Upper lobe of right lung (tissue), 1 donor: ENCODE measurements at places on chromosomes 13 and 19.

GRCh38 chr19:35330475-35330874 lies 1.5 kb downstream of the CD22 start:
- no peak overlapping the region for H3K27ac ChIP-seq
- no peak overlapping the region for H3K4me3 ChIP-seq
- no peaks in the 10 kb centered on the region for H3K36me3 ChIP-seq
- no peaks in the 10 kb centered on the region for H3K4me1 ChIP-seq

DNA sequence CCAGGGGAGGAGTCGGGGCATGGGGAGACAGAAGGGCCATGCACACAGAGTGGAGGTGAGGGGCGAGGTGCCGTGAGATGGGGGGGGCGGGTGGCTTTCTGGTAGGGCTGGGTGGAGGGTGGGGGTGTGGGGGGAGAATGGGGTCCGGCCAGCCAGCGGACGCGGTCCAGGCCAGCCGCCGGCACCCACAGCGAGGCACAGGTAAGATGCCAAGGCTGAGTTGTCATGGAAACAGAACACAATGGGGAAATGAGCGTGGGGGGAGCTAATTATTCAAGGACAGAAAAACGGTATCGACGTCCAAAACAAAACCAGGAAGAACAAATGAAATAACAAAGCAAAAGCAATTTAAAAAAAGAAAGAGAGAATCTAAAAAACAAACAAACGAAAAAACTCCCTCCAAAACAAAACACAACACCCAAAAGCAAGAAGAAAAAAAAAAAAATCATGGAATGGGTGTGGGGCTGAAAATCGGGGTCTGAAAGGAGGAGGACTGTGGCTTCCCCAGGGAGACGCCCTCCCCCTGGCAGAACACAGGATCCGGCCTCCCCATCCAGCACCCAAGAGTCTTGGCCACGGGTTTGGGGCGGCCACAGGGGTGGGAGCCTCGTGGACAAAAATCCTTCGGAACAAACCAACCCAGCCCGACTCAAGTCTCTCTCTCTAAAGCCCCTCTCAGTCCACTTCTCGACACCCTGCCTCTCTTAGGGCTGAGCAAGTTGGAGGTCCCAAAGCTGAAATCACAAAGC lies 92.5 kb downstream of the PTPRS start:
- H3K36me3 ChIP-seq = no peaks in the 10 kb centered on the region
- no peaks in the 10 kb centered on the region for H3K27me3 ChIP-seq
- H3K27ac ChIP-seq = no peak overlapping the region
- no peak overlapping the region for H3K4me3 ChIP-seq

- no peaks in the 10 kb centered on the region for H3K27me3 ChIP-seq
- H3K27ac ChIP-seq = peak overlapping the region; percentile 74
- peaks cover 35% of the 10 kb centered on the region for H3K4me1 ChIP-seq
- H3K4me3 ChIP-seq = peak overlapping the region; percentile 94
- DNase-seq = no peak
Observed at GRCh38 chr19:29943615-29944014, 1.6 kb downstream of the URI1 start.

GRCh38 chr13:42101821-42102585 lies 53.6 kb downstream of the DGKH start:
- H3K27ac ChIP-seq = no peak overlapping the region
- no peak for DNase-seq
- no peaks in the 10 kb centered on the region for H3K27me3 ChIP-seq
- no peak overlapping the region for H3K4me3 ChIP-seq
- peaks cover 13% of the 10 kb centered on the region for H3K4me1 ChIP-seq

DNA sequence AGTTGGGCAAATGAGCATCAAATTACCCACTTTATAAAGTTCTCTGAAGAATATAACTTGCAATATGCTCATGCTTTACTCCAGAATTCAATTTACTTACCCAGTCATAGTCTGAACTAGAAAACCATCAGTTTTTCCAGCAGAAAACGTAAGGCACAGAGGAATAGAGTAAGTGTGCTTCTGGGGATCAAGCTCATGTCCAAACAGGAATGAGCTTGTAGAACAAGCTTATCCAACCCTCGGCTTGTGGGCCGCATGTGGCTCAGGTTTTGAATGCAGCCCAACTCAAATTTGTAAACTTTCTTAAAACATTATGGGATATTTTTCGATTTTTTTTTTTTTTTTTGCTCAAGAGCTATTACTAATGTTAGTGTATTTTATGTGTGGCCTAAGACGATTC lies 308.5 kb upstream of the KLF12 start:
- H3K27me3 ChIP-seq = no peaks in the 10 kb centered on the region
- no peaks in the 10 kb centered on the region for H3K36me3 ChIP-seq
- no peak overlapping the region for H3K27ac ChIP-seq
- no peaks in the 10 kb centered on the region for H3K4me1 ChIP-seq
- no peak for DNase-seq

DNA sequence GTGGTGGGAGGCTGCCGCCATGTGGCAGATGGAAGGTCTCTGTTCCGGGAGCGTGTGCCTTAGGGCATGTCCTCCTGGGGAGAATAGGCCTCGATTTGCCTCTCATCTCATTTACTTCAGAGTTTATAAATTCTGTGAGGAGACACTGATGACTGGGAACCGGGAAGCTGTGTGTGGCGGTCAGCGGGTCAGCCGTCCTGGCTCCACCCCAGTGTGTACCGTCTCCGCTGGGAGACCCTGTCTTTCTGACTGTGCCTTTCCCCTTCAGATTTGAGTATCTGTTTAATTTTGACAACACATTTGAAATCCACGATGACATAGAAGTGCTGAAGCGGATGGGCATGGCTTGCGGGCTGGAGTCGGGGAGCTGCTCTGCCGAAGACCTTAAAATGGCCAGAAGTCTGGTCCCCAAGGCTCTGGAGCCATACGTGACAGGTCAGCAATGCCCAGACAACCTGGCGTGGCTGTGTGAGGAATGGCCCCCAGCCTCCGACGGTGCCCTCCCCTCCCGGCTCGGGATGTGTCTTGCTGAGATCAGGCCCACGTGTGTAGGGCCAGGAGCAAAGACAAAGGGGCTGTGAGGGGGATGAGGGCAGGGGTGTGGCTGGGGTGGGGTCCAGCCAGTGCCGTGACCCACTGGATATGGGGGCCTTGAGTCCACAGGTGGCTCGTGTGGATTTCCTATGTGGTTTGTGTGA lies 21.6 kb downstream of the ATP4B start:
- no peak overlapping the region for H3K4me3 ChIP-seq
- H3K4me1 ChIP-seq = no peaks in the 10 kb centered on the region
- peak; percentile 40 for DNase-seq
- H3K27ac ChIP-seq = no peak overlapping the region

DNA sequence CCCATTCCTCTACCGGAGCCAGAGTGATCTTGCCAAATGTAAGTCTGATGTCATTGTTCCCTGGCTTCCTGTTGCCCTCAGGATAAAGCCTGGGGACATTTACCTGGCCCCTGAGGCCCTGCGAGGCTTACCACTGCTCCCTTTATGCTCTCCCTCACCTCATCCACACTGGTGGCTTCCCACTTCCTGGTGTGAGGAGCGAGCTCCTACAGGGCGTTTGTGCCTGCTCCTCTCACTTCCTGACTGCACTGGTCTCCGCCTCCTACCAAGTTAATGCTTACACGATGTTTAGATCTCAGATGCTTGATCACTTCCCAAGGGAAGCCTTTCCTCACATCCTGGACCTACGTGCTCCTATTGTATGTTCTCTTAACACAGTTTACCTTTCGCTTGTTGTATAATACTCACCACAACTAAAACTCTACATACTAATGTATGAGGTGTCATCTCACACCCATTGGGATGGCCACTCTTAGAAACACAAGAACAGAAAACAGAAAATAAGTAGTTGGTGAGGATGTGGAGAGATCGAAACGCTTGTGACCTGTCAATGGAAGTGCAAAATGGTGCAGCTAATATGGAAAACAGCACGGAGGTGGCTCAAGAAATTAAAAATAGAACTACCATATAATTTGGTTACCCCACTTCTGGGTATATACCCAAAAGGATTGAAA lies 177.6 kb downstream of the SHISA2 start:
- no peak for DNase-seq
- H3K36me3 ChIP-seq = no peaks in the 10 kb centered on the region
- no peak overlapping the region for H3K27ac ChIP-seq
- H3K27me3 ChIP-seq = no peaks in the 10 kb centered on the region

DNA sequence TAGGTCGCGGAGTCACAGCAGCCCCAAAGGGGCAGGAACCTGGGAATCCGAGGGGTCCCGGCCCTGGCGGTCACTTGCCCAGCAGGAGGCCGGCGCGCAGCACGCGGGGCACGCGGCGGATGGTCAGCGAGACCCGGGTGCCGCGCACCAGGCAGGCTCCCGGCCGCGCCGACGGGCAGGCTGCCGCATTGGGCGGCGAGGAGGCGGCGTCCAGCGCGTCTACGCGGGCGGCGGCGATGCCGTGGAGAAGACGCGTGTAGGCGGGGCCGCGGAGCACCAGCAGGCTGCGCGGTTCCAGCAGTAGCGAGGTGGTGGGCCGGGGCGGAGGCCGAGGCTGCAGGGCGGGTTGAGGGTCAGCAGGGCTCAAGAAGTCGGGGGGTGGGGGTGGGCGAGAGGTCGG lies 607 bp upstream of the SYNE4 start:
- peak overlapping the region; percentile 53 for H3K4me3 ChIP-seq
- peak overlapping the region; percentile 30 for H3K27ac ChIP-seq
- peaks cover 14% of the 10 kb centered on the region for H3K4me1 ChIP-seq
- peak; percentile 87 for DNase-seq

DNA sequence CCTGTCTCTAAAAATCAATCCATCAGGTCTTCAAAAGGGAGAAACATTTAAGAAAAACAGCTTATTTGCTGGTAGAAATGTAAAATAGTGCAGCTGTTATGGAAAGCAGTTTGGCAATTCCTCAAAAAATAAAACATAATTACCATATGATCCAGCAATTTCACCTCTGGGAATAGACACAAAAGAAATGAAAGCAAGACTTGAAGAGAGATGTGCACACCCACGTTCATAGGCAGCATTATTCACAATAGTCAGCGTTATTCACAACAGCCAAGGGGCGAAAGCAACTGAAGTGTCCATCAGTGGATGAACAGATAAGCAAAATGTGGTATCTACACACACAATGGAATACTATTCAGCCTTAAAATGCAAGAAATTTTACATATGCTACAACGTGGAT lies 45.1 kb upstream of the DOCK9 start:
- H3K27me3 ChIP-seq = no peaks in the 10 kb centered on the region
- H3K36me3 ChIP-seq = no peaks in the 10 kb centered on the region
- no peaks in the 10 kb centered on the region for H3K4me1 ChIP-seq
- no peak overlapping the region for H3K27ac ChIP-seq
- DNase-seq = no peak

GRCh38 chr13:67223742-67224141 lies 6.4 kb downstream of the PCDH9 start:
- no peaks in the 10 kb centered on the region for H3K36me3 ChIP-seq
- no peaks in the 10 kb centered on the region for H3K27me3 ChIP-seq
- H3K4me1 ChIP-seq = no peaks in the 10 kb centered on the region
- no peak overlapping the region for H3K27ac ChIP-seq
- peak overlapping the region; percentile 11 for H3K4me3 ChIP-seq
- no peak for DNase-seq

DNA sequence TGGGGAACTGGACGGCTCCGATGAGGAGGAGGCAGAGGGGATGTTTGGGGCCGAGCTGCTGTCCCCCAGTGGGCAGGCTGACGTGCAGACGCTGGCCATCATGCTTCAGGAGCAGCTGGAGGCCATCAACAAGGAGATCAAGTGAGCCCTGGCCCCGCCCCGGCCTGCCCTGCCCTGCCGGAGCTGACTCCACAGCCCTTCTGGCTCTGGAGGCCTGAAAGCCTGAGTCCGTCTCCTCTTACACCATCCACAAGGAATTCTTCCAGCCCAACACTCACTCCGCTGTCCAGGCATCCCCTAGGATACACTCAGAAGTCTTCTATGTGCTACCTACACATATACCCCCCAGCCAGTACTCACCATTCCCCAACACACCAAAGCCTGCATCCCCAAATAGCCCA lies 17.4 kb downstream of the PPFIA3 start:
- H3K27me3 ChIP-seq = no peaks in the 10 kb centered on the region
- H3K27ac ChIP-seq = peak overlapping the region; percentile 24
- H3K36me3 ChIP-seq = no peaks in the 10 kb centered on the region
- DNase-seq = no peak

DNA sequence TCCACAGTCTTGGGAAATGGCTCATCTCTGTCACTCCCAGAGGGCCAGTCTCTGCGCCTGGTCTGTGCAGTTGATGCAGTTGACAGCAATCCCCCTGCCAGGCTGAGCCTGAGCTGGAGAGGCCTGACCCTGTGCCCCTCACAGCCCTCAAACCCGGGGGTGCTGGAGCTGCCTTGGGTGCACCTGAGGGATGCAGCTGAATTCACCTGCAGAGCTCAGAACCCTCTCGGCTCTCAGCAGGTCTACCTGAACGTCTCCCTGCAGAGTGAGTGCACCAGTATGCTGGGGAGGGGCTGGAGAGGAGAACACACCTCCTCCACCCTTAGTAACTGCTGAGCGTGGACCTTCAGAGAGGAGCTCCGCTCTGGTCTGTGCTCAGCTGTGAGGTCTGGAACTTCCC lies 2.3 kb downstream of the SIGLEC9 start:
- no peaks in the 10 kb centered on the region for H3K36me3 ChIP-seq
- peaks cover 18% of the 10 kb centered on the region for H3K4me1 ChIP-seq
- H3K4me3 ChIP-seq = peak overlapping the region; percentile 23
- H3K27me3 ChIP-seq = no peaks in the 10 kb centered on the region

GRCh38 chr19:34305221-34306083 lies 51.1 kb downstream of the GARRE1 start:
- peaks cover 16% of the 10 kb centered on the region for H3K36me3 ChIP-seq
- no peaks in the 10 kb centered on the region for H3K27me3 ChIP-seq
- H3K4me3 ChIP-seq = no peak overlapping the region

DNA sequence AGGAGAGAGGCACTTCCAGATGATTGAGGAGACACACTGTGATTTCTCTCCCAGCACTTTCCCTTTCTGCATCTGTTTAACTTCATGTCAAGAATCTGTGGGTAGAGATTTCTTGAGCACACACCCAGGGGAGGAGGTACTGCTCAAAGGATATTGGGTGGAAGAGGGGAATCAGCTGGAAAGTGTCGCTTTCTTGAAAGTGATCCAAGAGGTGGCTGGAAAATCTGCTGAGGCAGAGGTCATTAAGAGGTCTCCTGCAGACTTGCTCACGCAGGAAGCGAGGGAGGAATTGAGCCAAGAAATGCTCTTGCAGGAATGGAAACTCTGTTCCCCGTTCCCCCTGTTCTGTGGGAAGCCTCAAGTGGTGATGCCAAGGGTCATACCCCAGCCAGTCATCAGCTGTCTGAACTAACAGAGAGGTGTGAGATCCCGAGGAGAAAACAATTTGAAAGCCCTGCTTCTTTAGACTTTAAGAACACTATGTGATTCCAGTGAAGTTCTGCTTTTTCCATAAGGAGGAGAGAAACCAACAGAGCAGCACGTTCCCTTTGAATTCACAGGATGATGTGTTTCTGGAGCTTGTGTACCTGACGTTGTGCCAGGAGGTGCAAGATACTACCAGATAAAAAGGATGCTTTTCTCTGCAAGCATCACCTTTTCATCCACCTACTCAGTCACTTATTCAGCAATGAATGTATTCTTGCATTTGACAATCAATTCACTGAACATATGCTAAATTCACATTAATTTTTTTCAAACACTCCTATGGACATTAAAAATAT lies 163.4 kb upstream of the GPR12 start:
- no peaks in the 10 kb centered on the region for H3K27me3 ChIP-seq
- H3K4me3 ChIP-seq = no peak overlapping the region
- H3K27ac ChIP-seq = no peak overlapping the region
- peaks cover 10% of the 10 kb centered on the region for H3K4me1 ChIP-seq
